ENCODE measurements at places on chromosomes 12 and 14. TPM values are rescaled to one million over a fixed set of nuclear protein-coding genes. Genes with fewer than 3 reads are reported as not detected.

Gene SMCO2
- total RNA-seq = 0.11 TPM

Gene DPY19L2
- 1.6 TPM for total RNA-seq

Gene GALNT16
- total RNA-seq = 3.3 TPM

Gene FITM1
- not detected for total RNA-seq

Gene SCN8A
- total RNA-seq = 1.8 TPM

Gene OLR1
- total RNA-seq = 0.67 TPM

Gene TEX22
- 0.06 TPM for total RNA-seq

Gene LRRC10
- not detected for total RNA-seq

All from A549 treated with dexamethasone at 1 μM for 4 hours (cell line).